ENCODE measurements at places on chromosomes 7 and 10.

GRCh38 chr7:104767826-104768536 lies 246.0 kb upstream of the KMT2E start:
- no peak for DNase-seq

- no peak for DNase-seq
Observed at GRCh38 chr7:132666774-132667172, 90.5 kb upstream of the PLXNA4 start.

DNA sequence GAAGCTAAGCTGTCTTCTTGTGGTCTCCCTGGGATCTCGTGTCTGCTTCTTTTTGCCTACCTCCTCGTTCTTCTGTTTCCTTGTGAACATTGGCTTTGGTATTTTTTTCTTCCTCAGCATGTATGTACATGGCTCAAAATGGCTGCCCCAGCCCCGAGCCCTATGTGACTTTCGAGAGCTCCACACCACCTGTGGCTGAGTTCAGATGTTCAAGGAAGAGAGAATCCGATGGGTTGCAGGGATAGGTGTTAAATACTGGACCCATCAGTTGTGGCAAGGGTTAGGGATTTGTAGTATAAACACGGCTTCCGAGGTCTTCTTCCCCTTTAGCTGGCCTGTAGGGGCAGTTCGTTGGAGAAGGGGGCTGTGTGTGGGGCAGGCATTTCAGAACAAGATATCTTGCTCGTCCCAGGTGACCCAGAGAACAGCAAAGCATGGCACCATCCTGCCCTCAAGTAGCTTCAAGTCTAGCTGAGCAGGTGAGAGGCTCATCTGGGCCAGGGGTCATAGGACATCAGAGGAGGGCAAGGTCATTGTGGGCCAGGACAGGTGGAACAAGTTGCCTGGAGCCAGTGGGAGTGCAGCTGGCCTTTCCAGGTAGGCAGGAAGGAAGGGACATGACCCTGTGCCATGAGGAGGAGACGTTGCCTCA lies 57.2 kb upstream of the COMTD1 start:
- DNase-seq, result no peak

- DNase-seq, result no peak
Observed at GRCh38 chr10:33334153-33334804, at the start of gene NRP1. TSS of gene NRP1 (minus strand) at chr10:33334667. CDS start at chr10:33334382, 285 bp downstream.

DNA sequence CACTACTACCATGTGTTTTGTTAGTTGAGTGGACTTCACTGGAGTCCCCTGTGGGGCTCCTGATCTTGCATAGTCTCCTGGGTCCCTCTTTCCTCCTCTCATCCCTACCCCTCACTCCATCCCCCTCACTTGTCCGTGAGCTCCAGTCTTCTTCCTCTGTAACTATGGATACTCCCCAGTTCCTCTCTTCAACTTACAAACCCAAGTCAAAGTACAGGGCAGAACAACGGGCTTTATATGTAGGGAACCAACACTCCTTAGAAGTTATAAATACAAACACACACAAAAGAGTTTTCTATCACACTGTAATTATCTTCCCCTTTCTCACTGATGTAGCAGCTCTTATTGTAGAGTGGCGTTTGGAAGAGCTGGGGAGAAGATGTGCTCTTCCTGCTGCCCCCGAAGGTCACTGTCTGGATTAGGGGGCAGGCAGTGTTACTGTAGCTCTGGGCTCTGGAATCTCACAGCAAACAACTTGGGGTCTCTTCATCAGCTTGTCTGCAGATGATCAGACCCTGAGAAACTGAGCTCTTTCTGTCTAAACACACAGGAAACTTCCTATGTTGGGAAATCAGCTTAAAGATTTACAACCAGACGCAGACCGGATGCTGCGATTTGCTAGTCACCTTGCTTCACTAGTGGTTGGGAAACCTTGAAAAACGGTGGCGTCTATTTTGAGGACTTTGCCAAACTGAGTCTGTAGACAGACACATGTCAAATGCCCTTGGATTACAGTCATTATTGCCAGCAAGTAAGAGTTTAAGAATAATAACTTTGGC lies 13.6 kb downstream of the SNX10 start:
- no peak for DNase-seq

- no peak for DNase-seq
Observed at GRCh38 chr10:92692080-92692671, 2.4 kb downstream of the HHEX start.

DNA sequence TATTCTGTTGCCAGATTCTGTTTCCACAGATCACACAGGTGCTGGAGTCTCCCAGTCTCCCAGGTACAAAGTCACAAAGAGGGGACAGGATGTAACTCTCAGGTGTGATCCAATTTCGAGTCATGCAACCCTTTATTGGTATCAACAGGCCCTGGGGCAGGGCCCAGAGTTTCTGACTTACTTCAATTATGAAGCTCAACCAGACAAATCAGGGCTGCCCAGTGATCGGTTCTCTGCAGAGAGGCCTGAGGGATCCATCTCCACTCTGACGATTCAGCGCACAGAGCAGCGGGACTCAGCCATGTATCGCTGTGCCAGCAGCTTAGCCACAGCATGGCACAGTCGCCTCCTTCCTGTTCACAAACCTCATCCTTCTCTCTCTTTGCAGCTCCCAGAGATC lies 237.5 kb upstream of the PRSS1 start:
- no peak for DNase-seq

DNA sequence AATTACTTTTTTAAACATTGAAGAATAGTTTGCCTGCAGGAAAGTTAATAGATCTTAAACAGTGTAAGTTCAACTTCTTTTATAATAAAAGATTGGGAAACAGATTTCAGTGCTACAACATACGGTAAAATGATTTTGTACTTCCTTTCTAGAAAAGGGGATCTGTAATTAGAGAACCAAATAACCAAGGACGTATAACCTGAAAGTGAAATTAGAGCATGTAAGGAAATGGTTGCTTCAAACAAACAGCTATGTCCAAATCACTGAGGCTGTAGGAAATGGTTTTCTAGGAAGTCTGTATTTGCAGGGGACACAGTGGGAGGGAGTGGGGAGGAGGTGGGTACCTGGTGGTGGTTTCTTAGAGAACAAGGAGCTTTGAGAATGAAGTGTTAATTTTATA lies 57.9 kb upstream of the EXOC6 start:
- DNase-seq, result no peak

- DNase-seq, result no peak
Observed at GRCh38 chr10:103789161-103789560, 66.2 kb downstream of the SH3PXD2A start.

GRCh38 chr7:4610768-4611467 lies 71.2 kb upstream of the FOXK1 start:
- DNase-seq, result peak; percentile 62

DNA sequence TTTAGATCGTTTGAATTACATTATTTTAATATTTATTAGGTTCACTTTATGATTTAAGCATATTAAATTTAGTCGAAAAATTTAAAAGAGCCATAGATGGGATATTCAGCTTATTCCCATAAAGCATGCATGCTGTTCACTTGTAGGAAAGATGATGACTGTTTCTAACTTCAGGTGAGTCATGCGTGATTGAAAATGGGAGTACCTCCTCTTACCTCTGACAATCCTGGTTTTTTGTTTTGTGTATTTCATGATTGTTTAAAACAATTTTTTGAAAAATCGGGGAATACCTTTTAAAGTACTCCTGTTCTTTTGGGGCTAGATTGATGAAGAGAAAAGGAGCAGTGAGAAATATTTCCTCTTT lies 1.4 kb downstream of the TNKS2 start:
- no peak for DNase-seq

GRCh38 chr10:128575761-128576160 lies 449.5 kb upstream of the MKI67 start:
- no peak for DNase-seq
